Epithelial cell of alveolus of lung (primary cell): ENCODE measurements at places on chromosomes 12 and 14. TPM values are rescaled to one million over a fixed set of nuclear protein-coding genes. Genes with fewer than 3 reads are reported as not detected.

Gene PLEKHD1
- total RNA-seq = 0.08 TPM in 1 of 2 replicates, not detected in the other

Gene HHIPL1
- total RNA-seq = 2.6 and 3.4 TPM in 2 replicates

Gene CACNA1C
- total RNA-seq = 2.6 and 4.3 TPM in 2 replicates

Gene CCDC88C
- 0.72 and 0.78 TPM in 2 replicates for total RNA-seq

Gene ACRBP
- 0.13 and 0.72 TPM in 2 replicates for total RNA-seq

Gene PKP2
- total RNA-seq = 0.64 and 6.7 TPM in 2 replicates

Gene SLCO1C1
- 0.48 TPM in 1 of 2 replicates, not detected in the other for total RNA-seq

Gene FOXG1
- under 0.01 TPM in 1 of 2 replicates, not detected in the other for total RNA-seq

Gene TAS2R31
- 0.39 and 6.8 TPM in 2 replicates for total RNA-seq

Gene CLEC4E
- not detected in 2 replicates for total RNA-seq

Gene POTEG
- not detected in 2 replicates for total RNA-seq

Gene EFS
- total RNA-seq = 21.6 and 34.2 TPM in 2 replicates

Gene NOS1
- total RNA-seq = not detected in 2 replicates

Gene CLEC4D
- not detected in 2 replicates for total RNA-seq

Gene SIX6
- total RNA-seq = not detected in 2 replicates

Gene NINJ2
- 1.8 and 2.5 TPM in 2 replicates for total RNA-seq
